ENCODE measurements at places on chromosomes 1 and 21. TPM values are rescaled to one million over a fixed set of nuclear protein-coding genes. Genes with fewer than 3 reads are reported as not detected.

GRCh38 chr1:60847855-60848582 lies 234.3 kb upstream of the NFIA start:
- DNase-seq = no peak

DNA sequence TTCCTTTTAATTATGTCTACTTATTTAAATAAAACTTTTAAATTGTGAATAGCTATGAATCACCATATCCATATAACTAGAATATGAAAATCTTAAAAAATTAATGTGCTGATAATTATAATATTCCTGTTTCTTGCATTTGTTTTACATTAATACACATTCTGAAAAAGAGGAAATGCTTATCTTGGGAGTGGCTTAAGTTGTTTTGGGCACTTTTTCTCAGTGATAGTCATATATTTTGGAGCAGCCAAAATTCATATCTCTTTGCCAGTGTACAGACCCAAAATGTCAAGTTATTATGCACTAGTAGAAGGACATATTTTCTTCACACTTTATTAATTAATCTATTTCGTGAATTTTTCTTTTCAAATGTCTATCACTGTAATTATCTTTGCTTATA lies 838.5 kb downstream of the USP25 start:
- no peak for DNase-seq

Gene PEA15
- total RNA-seq = 270 TPM

Gene CFAP45
- 2.1 TPM for total RNA-seq

DNA sequence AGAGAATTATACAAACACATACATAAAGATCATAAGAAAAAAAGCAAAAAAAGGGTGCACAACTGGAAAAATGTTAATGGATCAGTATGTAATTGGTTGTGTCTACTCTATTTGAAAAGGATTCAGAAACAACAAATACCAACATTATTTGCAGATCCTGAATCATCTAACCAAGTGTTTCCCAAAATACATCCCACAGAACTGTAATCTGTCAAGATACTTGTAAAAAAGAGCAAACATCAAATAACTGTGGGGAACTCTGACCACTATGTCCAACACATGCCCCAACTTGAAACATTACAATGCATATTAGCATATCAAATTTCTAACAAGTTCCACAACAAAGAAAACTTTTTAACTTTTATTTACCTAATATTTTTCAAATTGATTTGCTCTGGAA lies 22.6 kb downstream of the ANKRD13C start:
- DNase-seq = no peak

DNA sequence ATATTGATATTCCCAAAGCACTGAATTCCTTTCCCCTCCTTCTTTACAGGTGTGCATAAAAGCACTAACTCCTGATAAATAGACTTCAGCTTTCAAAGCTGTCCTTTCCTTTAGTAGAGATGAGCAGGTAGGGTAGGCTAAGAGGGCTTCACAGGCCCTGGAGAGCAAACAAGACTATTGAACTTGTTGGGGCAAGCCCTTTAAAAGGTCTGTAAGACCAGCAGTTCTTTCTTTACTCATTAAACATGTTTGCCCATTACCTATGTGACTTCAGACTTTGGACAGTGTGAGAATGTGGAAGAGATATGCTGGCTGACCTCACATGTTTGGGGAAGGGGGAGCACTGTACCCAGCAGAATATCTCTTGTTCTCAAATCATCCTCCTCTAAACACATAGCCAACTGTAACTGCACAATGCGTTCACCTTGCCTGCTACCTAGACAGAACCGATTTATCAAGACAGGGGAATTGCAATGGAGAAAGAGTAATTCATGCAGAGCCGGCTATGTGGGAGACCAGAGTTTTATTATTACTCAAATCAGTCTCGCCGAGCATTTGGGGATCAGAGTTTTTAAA lies 27.1 kb upstream of the HAO2 start:
- no peak for DNase-seq

GRCh38 chr1:30447080-30447479 lies 276.3 kb downstream of the MATN1 start:
- DNase-seq = no peak

Gene SPATC1L
- total RNA-seq = 31.7 TPM

DNA sequence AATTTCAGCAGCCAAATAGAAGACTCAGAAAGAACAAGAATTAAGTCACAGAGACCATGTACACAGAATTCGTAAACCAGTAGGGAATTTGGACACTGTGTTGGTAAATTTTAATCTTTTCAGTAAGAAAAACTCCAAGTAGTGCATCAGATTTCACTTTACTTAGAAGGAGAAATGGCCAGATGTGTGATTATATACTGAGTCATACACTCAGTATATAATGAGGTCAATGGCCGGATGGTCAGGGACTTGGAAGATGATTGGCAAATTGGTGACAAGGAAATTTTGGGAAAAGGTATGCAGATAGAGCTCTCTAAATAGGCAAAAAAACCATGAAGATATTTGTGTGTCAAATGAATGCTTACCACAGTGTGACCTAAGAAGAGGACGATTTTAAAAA lies 399.8 kb upstream of the LRRC7 start:
- DNase-seq = no peak

GRCh38 chr1:99571092-99571734 lies 74.7 kb upstream of the PALMD start:
- no peak for DNase-seq

- no peak for DNase-seq
These were observed 20.7 kb downstream of the DAB1 start for GRCh38 chr1:57403201-57403600.

GRCh38 chr1:119779869-119780356 lies 11.2 kb upstream of the HMGCS2 start:
- DNase-seq = no peak

DNA sequence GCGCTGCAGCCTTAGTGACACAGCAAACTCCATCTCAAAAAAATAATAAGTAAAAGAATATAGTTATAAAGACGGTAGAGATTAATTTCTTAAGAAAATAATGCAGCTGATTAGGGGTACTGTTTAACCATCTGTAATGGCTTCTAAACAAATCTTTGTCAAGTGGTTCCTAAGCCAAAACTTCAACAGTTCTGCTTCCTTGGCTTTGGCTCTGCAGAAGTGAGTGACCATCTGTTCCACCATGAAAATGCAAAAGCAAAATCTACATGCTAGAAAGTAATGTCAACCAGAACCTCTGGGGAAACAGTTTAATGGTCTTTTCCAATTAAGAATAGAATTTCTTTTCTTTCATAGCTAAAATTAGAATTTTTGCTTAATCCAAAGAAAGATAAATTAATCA lies 8.3 kb upstream of the SH2D5 start:
- no peak for DNase-seq

DNA sequence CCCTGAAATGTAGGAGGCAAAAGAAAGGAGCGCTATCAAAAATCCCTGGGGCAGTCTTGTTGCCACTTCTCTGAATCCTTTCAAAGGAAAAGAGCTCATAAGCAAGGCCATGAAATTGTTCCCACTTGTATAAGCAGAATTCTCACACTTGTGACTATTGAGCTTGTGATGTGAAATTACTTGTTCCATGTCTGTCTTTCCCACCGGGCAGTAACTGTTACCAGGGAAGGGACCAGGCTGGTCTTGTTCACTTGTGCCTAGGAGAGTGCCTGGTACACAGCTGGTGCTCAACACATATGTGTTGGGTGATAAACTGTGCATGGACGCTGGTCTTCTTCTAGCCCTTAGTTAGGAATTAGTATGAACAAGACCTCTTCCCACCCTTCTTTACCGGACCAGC lies 150.6 kb downstream of the CDC7 start:
- DNase-seq = no peak

DNA sequence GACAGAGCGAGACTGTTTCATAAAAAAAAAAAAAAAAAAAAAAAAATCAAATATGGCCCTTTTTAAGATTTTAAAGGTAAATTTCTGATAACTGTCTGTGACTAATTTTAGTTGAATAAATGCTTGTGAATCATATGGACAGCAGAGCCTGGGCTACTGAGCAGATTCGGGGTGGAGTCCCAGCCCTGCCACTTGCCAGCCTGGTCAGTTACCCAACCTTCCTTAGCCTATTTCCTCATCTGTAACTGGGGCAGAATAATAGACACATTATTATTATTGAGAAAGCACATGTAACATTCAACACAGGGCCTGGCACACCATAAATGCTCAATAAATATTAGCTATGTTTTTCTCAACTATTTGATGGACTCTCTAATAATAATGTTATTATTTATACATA lies 11.2 kb upstream of the H3-3A start:
- DNase-seq = no peak

DNA sequence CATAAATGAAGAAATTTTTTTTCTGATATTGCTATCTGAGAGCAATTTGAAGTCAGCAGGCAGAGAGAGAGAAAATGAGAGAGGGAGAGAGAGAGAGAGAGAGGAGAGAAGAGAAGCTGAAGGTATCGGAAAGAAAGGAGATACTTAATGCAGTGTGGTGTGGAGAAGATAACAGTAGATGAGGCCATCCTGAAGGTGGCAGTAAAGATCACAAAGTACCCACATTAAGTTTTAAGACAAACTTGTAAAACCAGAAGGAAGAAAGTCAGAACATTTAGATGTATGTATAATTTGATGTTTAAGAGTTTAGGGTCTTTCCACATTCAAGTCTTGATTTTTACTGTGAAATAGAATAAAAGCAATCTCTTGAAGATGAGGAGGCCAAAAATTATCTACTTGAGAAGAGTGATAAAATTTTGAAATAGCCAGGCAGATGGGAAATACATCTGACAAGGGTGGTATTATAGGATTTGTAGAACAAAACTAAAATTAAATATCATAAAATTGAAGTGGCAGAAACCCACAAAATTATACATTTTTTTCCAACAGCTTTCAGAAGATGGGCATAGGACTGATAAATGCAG lies 1753.4 kb downstream of the MRPL39 start:
- peak; percentile 24 for DNase-seq

DNA sequence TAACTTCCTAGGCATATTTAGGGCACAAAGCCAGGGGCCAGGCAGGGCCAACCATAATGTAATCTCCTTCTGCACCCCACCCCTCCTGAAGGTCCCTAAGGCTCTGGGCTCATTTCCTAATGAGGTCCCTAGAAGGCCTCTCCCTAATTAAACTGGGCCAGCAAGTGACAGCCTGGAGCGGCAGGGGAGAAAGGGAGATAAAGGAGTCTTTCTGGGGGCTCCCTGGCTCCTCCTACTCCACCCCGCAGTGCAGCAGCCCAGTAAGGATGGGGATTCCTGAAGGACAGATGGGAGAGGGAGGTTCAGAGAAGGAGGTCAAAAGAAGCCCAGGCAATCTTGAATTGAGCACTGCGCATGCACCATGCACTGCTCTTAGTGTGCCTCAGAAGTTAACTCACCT lies 12.8 kb downstream of the LRP8 start:
- no peak for DNase-seq

GRCh38 chr1:229347528-229347927 lies 4.7 kb upstream of the CCSAP start:
- DNase-seq = no peak

Gene PTPN7
- total RNA-seq = 1.9 TPM

- DNase-seq = no peak
These were observed 254.4 kb downstream of the AKT3 start for GRCh38 chr1:243595527-243596210.

Gene SLC44A3
- total RNA-seq = 0.42 TPM

GRCh38 chr1:39474810-39475209 lies 16.6 kb upstream of the BMP8A start:
- no peak for DNase-seq

- no peak for DNase-seq
These were observed 52.8 kb upstream of the ACADM start for GRCh38 chr1:75671708-75672107.

Gene CD5L
- total RNA-seq = not detected

- DNase-seq = no peak
These were observed 6.7 kb downstream of the NCMAP start for GRCh38 chr1:24562625-24563024.

GRCh38 chr1:175369696-175370095 lies 177.1 kb upstream of the KIAA0040 start:
- DNase-seq = no peak

Gene PLXNA2
- total RNA-seq = 229 TPM

- no peak for DNase-seq
These were observed 7.9 kb downstream of the RNU11 start for GRCh38 chr1:28656335-28656734.

DNA sequence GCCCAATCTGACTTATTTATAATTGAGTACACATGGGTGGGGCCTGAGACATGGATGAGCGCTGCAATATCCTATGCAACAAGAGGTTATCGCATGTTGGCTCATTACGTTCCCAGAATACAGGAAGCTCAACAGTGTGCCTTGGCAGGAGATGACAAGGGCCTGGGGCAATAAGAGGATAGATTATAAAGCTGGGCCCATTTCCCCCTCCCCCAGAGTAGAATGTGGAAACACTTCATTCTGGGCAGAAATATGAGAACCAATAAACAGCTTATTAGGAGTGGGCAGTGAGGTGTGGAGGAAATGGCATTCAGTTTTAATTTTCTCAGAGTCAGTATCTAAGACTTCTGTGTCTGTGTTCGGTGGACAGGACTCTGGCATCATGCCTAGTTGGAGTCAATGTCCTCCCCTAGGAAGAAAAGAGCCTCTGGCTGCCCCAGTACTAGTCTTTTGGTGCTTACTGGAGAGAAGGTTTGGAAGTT lies 92.8 kb downstream of the PIK3R3 start:
- peak; percentile 83 for DNase-seq

DNA sequence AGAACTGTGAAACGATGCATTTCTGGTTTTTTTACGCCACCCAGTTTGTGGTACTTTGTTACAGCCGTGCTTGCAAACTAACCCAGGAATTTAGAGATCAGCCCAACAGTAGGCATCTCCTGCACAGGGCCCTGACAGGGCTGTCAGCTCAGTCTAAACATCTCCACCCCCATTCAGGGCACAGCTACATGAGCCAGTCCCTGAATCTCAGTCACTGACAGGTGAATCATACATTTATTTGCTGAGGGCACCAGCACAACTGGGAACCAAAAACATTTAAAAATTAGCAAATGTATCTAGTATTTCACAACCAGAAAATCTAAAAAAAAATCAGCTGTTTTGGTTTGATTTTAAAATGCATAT lies 30.7 kb downstream of the PRDX6 start:
- DNase-seq = no peak

DNA sequence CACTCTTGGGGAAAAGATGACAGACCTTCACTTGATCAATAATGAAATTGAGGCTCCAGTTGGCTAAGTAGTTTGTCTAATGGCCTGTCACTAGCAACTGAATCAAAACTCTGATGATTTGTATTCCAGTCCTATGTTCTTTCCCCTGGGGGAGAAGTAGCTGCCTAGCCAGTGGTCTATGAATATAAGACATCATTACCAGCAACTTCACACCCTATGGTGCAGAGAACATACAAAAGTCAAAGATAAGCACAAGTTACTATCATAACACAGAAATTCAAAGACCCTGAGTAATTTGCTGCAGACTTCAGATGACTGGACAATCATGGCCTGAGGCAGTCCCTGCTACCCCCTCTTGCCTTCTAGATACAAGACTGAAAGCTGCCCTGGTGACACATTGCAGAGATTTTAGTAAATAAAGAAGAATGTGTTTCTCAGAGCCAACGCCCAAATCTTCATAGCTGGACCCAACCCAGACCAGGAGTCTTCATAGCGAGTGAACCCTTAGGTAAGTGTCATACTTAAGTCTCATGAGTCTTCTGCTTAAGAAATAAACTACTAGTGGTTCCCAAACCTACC lies 993 bp downstream of the PDZK1 start:
- DNase-seq = no peak

GRCh38 chr1:158071138-158071537 lies 77.7 kb downstream of the KIRREL1 start:
- DNase-seq = no peak

Measured in endothelial cell of umbilical vein (primary cell).